ENCODE measurements at places on chromosomes 6 and 20.

- DNase-seq = no peak
Measured at GRCh38 chr6:38504996-38505395, 134.7 kb downstream of the BTBD9 start.

DNA sequence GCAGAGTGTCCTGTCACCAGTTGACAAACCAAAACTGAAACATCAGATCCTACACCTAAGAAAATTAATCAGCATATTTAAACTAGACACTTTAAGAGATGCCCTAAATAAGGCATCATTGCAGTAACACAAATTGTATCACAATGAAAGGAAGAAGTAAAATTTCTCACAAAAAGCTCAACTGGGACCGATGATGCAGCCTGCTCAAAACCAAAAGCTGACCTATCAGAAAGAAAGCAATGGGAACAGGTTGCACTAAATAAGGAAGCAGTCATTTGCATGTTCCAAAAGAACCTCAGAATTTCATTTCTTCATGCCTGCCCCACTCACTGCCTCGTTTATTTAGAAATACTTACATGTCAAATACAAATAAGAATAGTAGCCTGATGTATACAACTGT is 12.1 kb downstream of the HIVEP2 start:
- DNase-seq = no peak

- DNase-seq = no peak
Measured at GRCh38 chr6:81093051-81093450, 659.4 kb downstream of the TENT5A start.

DNA sequence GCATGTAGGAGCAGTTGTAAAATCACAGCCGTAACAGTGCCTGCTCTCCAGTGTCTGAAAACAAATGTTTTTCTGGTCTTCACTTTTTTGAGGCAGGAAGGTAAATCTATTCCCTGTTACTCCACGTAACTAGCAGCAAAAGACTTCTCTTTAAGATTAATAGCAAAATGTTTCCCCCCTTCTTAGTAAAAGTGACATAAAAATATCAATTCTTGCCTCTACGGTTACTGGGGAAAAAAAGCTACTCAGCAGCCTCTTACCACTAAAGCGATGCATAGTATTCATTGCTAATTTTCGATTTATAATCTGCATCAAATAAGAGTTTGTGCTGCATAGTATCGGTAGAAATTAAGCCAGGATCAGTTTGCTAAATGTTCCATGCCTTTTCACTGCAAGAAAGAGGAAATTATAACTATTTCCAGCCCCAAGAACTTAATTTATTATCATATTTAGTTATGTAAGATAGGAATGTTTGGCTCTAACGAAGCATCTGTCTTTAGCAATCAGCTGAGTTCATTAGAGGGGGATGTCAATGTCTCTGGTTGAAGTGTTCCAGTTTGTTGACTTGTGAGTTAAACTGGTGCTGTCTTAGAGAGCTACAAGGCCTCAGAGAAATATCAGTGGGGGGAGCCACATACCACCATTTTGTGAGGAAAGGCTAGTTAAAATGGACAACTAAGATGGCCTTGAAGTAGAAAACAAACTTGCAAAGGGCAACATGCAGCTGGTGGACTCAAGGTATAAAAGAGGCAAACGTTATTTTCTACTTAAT is 617 bp upstream of the TSPYL1 start:
- DNase-seq = no peak

- no peak for DNase-seq
Measured at GRCh38 chr6:48048451-48049146, 62.4 kb downstream of the PTCHD4 start.

GRCh38 chr6:163720005-163720404 is 305.5 kb downstream of the QKI start:
- DNase-seq = no peak

- DNase-seq = no peak
Measured at GRCh38 chr6:139205843-139206242, 71.0 kb downstream of the HECA start.

GRCh38 chr20:51526106-51526470 is 16.4 kb downstream of the NFATC2 start:
- DNase-seq = no peak

GRCh38 chr6:29663300-29664042 is 6.6 kb downstream of the MOG start:
- no peak for DNase-seq

DNA sequence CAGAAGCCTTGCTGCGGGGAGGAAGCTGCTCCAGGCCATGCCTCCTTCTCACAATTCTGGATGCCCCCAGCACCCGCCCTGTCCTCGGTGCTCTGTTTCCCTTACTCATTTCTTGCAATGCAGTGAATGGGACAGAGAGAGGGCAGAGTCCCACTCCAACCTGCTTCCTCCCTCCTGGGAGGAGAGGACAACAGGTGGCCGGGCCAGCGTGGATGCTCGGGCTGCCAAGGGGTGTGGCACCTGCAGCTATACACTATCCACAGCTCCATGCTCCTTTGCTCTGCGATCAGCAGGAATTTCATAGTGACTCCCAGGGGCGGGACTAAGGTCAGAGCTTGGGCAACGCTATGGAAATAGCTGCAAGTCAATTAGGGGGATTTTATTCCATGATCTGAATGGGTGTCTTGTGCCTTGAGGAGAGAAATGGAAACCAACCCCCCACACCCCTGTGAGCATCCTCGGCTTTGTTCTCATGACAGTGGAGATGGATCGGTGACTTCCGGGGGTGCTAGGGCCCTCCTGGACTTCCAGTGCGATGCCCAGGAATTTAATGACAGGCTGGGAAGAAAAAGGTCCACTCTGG is 192.5 kb downstream of the MYLK4 start:
- no peak for DNase-seq

GRCh38 chr6:31339210-31339609 is 17.8 kb downstream of the HLA-B start:
- no peak for DNase-seq

GRCh38 chr6:124963831-124964763 is 1.9 kb downstream of the RNF217 start:
- no peak for DNase-seq

DNA sequence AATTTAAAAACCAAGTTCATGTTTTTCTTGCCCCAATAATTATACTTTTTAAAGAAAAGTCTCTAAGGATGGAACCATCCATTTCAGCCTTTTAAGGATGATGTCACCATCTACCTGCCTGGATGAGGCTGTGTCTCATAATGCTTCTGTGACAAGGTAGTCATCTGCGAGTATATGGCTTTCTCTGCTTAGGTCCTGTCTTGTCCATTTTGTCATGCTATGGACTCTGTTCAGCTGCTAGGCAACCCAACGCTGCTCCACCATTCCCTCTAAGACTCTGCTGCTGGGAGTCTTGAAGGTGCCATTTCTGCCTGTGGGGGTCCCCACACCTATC is 459.8 kb upstream of the RUNX2 start:
- no peak for DNase-seq

- DNase-seq = no peak
Measured at GRCh38 chr6:162887981-162888689, 160.4 kb downstream of the PACRG start.

GRCh38 chr20:235891-236290 is 8.8 kb downstream of the DEFB129 start:
- DNase-seq = no peak

DNA sequence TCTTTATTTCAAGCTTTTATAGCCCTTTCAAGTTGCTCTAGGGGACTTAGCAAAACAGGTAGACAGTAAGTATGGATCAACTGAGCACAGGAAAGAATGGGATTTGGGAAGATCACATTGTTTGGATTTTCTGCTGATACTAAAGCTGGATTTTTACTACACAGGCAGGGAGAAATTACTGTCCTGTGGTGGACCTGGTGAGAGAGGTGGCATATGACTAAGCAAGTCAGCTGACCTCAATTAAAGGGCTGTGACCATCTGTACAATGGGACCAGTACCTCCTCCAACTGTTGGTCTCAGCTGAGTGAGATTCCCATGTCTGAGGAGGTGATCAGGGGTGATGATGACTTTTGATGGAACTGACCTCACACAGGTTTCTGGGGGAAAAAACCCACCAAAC is 28.0 kb downstream of the RREB1 start:
- no peak for DNase-seq

DNA sequence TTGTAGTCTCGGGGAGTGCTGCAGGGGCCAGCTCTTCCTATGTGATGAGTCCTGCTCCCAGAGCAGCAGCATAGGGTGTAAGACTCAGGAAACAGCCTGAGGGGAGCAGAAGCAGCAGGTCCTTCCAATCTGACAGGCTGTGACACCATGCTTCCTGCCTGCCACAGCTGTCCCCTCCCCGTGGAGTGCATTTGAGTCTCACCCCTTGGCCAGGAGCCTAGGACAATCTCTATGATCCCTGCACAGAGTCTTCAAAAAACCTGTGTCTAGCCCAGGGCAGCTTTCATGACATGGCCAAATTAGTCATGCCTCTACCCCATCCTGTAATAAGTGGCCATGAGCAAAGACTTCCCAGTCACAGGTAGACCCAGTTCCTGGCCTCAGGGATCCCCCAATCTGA is 23.1 kb upstream of the LRFN2 start:
- DNase-seq = no peak

DNA sequence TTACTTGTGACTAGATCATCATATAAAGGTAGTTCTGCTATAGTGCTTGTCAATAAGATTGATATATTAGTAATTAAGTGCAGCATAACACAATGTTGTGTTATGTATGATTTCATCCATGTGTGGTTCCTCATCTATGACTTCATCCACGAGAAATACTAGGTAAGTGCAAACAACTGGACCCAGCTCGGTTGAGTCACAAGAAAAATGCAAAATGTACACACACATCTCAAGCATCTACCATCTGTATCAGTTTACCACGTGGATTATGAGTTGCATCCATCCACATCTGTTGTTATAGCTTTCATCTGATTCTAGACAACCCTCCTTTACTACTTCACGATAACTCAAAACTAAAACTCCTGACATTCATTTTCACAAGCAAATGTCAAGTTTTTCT is 517.0 kb upstream of the CITED2 start:
- no peak for DNase-seq

GRCh38 chr6:152642578-152643375 is 5.6 kb upstream of the SYNE1 start:
- DNase-seq = no peak

GRCh38 chr6:131773284-131773950 is 34.4 kb upstream of the ENPP1 start:
- DNase-seq = no peak

DNA sequence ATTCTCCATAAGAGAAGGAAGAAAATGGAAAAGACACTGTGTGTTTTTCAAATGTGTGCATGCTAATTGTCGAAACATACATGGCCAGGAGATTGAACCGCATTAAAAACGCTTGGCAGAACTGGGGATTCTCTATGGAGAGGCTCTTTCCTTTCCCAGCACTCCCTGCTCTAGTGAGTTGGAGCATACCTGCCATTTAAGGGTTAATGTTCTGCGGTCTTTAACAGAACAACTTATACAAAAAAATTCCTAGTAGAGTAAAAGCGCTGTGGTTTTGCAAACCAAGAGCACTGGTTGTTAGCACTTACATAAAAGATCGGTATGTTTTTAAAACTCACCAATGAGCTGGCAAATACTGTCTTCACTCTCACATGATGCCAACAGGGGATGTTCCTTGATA is 1.5 kb downstream of the TAGAP start:
- no peak for DNase-seq

DNA sequence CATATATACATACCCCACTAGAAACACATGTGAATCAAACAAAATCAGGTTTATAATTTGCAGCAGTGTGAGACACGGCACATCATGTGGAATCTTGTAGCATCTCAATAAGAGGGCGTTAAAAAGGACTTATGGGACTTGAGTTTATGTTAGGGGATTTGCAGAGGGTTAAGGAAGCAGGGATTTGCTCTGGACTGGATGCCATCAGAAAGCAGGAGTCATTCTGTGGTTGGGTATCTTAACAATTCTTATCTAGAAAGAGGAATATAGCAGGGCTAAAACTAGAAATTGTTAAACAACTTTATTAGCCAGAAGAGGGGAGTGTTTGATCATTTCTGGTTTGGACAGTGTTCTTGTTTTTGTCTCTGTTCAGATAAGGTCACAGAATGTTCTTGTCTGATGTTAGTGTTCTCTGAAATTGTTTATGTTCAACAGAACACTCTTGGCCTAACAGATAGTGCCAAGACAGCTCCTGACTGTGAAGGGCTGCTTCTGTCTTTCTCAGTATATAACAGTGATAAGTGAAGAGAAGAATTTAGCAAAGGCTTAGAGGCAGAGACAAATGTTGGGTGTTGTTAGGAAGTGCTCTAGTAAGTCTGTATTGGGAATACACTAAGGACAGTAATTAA is 39.2 kb downstream of the LIN28B start:
- no peak for DNase-seq

DNA sequence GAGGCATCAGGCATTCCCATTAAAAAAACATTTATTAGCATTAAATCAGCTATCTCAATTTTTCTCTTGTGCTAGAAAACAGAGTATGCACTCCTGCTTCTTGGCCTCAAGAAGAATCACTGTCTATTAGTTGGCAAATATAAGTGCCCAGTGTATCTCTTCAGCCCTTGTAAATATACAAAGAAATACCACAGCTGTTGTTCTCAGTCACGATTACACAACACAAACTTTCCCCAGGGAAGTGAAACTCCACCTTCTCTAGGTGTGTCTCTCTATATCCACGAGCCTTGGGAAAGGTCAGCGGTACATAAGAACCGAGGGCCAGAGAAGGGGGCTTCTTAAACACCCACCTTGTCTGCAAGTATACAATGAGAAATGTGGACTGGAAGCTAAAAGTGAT is 194.7 kb downstream of the PKHD1 start:
- no peak for DNase-seq

DNA sequence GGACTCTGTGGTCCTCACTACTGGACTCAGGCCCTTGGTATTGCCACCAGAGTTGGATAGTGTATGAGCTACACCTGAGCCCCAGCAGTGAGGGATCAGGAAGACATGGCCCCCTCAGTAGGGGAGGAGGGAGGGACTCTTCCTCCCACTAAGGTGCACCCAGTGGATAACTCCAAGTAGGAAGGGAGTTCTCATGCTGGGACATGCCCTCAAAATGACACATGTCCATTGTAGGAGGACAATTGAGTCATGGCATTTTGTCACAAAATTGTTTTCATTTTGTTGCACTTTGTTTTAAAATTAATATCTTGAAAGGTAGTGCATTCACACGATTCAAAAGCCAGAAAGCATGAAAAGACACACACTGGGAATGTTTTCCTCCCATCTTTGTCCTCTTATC is 127.2 kb downstream of the FOXO3 start:
- DNase-seq = no peak

GRCh38 chr20:2596673-2597279 is 55.7 kb upstream of the NOP56 start:
- DNase-seq = no peak

- DNase-seq = no peak
Measured at GRCh38 chr20:15252304-15252703, 914.9 kb upstream of the FLRT3 start.
